D341Med (cell line): ENCODE measurements at places on chromosomes 2 and 18.

GRCh38 chr2:99481941-99482340 is 7.9 kb downstream of the REV1 start:
- DNase-seq, result no peak

DNA sequence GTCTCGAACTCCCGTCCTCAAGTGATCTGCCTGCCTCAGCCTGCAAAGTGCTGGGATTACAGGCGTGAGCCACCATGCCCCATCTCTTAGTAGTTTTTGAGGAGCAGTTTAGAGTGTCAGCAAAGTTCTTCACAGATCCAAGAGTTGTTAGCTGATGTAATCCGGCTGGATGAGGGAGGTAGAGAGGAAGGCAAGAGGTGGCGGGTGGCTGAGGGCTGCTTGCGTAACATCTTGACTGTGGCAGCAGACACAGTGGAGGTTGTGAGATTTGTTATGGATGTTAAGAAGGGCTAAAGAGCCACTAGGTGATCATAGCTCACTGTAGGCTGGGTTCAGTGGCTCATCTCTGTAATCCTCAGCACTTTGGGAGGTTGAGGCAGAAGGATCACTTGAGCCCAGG is 19.5 kb upstream of the FAM136A start:
- DNase-seq, result no peak

DNA sequence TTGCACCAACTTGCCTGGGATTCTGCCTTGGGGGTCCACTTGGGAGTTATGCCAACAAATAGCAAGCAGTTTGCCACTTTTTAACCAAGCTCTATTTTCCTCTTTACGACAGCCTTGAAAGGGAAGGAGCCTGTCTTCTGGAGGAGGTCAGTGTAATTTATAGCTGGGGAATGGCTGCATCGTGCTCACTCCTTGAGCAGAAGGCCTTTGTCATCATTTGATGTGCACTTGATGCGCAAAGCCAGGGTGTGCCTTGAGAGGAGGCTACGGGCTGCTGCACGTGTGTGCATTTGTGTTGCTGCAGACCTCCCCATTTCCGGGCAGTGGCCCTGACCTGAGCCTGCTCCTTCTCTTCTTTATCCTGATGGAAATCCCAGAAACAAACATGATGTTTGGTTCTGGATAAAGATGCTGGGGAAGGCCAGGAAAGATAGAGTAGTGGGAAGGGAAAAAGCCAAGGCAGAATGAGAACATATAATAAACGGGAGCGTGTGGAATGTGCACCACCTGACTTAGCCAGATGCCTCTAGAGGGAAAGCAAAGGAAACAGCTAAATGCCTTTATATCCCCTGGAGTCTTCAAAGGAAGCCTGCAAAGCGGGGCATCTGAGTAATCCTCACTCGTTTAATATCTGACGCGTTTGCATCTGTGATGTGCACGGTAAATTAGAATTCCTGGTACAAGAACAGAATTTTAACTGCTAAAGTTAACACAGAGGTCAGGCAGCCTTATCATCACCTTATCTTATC is 68.3 kb upstream of the ZNF521 start:
- DNase-seq, result no peak

DNA sequence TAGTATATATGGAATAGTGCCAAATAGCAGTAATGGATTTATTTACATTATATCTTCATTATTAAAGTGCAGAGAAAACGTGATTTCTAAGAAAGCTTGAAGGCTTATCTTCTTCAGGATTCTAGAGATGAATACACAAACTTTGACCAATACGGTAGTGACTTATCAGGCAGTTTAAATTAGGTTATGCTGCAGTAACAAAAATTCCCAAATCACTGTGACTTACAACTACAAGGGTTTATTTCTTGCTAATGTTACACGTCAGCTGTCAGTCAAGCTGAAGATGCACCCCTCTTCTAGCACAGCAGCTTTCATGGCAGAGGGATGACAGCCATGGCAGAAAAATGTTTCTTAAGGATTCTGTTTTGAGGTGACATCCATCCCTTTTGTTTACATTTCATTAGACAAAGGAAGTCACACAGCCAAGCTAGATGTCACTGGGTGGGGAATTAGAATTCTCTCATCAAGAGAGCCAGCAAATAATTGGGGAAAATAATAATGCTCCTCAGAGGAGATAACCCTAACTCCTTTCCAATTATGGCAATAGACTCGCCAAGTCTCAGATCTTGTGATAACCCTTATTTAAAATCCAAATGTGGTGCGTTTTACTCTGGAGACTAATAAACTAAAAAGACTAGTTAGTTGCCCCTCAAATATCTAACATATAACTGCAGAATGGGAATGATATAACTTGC is 268.3 kb upstream of the CYP26B1 start:
- DNase-seq, result no peak

- DNase-seq, result no peak
These were observed 13.3 kb downstream of the BCL2 start for GRCh38 chr18:63306249-63306648.

DNA sequence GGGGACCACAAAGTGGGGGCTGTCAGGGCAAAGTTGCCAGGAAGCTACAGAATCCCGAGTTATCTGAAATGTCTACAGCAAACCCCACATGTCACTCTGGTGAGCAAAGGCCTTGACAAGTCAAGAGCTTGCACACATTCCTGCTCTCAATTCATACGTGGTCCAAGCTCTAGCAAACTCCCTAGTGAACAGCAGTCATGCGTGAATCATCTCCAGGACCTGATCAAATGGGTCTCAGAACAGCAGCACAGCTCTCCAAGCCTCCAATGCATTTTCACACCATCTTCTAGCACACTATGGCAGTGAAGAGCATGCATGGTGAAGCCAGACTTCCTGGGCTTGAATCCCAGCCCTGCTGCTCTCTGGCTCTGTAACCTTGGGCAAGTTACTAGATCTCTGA is 68.5 kb downstream of the MYO5B start:
- no peak for DNase-seq

DNA sequence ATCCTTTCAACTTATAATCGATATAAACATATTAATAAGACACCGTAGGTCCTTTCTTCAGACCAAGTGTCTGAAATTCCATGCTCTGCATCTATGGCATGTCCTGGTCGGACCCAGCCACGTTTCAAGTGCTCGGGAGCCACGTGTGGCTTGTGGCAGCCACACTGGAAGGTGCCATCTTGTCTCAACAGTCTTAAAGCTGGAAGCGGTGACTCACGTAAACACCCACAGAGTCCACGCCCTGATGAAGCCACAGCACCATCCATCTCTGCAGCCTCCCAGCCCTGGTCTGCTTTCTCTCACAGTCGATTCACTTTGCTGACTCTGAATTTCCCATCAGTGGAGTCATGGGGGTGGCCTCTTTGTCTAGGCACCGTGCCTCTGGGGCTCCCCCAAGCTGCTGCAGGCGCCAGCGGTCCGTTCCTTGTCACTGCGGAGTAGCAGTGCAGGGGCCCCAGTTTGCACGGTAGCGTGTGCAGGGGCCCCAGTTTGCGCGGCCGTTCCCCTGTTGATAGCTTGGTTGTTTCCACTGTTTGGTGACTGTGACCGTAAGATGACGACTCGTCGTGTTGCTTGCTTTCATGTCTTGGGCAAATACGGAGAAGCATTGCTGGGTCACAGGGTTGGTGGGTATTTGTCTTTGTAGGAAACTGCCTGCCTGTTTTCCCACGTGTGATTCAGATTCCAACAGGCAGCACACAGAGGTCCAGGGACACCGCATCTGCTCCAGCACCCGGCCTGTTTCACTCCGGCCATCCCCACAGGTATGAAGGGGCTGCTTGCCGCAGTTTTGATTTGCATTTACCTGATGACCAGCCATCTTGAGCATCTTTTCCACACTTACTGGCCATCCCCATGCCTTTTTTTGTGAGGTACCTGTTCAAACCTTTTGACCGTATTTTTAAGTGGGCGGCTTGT is 240.3 kb downstream of the HDAC4 start:
- DNase-seq, result no peak

DNA sequence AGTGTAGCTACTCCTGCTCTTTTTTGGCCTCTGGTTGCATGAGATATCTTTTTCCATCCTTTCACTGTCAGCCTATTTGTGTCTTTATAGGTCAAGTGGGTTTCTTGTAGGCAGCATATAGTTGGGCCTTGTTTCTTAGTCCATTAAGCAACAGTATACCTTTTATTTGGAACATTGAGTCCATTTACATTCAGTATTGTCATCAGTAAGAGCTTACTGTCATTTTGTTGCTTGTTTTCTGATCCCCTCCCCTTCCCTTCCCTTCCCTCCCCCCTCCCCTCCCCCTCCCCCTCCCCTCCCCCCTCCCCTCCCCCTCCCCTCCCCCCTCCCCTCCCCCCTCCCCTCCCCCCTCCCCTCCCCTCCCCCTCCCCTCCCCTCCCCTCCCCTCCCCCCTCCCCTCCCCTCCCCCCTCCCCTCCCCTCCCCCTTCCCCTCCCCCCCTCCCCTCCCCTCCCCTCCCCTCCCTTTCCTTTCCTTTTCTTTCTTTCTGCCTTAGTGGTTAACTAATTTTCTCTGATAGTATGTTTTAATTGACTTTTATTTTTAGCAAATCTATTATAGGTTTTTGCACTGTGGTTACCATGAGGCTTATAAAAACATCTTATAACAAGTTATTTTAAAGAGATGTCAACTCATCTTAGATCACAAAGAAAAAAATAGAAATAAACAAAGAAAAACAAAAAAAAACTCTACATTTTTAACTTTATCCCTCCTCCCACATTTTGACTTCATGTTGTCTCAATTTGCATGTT is 13.2 kb upstream of the DCDC2C start:
- DNase-seq, result no peak

DNA sequence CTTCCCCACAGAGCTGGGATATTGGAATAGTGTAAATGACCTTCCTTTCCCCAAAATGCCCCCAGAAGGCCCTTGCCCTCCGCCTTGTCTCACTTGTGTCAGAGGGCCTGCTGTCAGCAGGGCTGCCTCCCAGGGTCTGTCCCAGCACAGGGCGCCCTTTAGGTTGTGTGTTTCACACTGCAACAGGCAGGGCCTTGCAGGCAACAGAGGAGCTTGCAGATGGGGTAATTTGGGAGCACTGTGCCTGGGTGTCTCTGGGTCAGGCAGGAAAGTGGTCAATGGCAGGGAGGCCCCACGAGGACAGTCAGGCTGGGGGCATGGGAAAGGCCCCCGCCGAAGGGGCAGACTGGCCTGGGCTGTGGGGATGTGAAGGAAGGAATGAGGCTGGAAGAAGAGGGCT is 130.7 kb downstream of the ASB1 start:
- DNase-seq, result no peak

- DNase-seq, result no peak
These were observed 42.5 kb downstream of the TRIB2 start for GRCh38 chr2:12759248-12759647.

DNA sequence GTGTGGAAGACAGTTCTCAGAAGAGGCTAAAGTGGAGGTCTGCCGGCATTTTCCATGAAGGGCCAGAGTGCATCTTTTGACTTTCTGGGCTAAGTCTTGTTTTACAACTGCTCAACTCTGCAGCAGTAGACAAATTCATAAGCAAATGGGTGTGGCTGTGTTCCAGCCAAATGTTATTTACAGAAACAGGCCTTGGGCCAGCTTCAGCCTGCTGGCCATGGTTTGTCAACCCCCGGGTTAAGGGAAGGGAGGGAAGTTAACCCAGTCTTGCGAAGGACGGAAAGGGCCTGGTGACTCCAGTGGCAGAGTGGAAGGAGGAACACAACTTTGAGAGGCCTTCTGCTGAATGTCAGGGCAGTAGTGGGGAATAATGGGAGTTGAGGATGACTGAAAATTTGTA is 34.3 kb upstream of the NCKAP5 start:
- no peak for DNase-seq

- peak; percentile 20 for DNase-seq
These were observed 6.3 kb upstream of the NEU4 start for GRCh38 chr2:241802421-241803318.

- DNase-seq, result peak; percentile 36
These were observed 195.1 kb downstream of the KCNE4 start for GRCh38 chr2:223247136-223247535.

- no peak for DNase-seq
These were observed 247.5 kb downstream of the NBAS start for GRCh38 chr2:15313657-15314056.

DNA sequence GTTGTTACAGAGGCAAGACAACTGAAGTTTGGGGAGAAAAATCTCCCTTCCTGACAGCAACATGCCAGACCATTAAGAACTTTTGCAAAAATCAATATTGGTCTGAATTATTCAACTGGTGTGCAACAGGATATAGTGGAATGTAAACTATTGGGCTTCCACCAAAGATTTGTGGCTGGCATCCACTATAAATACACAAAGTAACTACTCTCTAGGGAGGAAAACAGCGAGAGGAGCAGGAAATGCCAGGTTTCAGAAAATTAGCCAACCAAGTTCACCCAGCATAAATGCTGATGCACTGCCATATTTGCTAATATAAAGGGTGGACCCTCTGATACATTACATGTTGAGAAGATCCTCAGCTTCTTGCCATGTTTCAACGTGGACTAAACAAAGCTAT is 267.6 kb upstream of the LYPD1 start:
- DNase-seq, result no peak

DNA sequence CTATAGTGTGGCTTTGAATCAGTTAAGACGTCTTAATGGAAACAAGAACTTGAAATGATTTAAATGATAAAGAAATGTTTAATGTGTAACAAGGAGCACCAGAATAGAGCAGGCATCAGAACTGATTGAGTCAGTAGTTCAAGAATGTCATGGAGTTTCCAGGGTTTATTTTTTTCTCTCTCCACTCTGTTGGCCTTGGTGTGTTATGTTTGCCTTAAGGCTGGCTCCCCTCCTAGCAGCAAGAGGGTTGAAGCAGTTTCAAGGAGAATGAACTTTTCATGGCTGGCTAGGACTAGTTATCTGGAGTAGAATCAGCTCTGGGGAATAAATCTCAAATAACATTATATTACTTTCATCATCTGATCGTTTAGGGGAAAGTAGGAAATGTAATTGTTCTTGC is 13.4 kb upstream of the GLS start:
- DNase-seq, result no peak

DNA sequence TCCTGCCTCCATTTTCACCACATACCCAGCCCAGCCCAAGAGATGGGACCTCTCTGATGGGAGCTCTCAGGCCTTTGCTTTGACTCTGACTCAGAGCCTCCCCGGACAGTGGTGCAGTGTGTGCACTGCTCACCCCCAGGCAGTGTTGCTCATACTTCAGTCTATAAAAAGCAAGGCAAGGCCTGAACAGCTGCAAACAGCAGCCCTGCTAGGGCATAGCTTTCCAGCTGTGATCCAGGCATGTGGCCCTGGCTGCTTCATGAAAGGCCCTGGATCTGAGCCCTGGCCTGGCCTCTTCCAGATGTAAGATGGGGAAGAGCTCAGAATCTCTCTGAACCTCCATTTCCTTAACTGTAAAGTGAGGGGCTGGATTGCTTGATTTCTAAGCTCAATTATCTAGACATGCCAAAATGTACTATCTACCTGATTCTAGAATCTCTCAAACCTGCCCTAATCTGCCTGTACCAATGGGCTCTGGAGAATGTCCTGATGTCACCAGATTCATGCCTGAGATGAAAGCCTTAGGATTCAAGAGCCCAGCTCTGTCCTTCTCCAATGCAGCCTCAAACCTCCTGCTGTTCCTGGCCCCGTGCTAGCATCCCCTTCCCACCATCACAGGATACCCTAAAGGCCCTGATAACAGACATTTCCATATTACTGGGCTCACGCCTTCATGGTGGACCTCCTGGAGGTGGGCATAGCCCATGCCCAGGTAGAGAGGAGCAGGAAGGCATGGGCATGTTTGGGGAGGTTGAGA is 206.9 kb downstream of the ARL4C start:
- no peak for DNase-seq
